ENCODE measurements at places on chromosomes 7 and 10.

- no peak for DNase-seq
Measured at GRCh38 chr10:14500172-14500765, 169.5 kb upstream of the FRMD4A start.

DNA sequence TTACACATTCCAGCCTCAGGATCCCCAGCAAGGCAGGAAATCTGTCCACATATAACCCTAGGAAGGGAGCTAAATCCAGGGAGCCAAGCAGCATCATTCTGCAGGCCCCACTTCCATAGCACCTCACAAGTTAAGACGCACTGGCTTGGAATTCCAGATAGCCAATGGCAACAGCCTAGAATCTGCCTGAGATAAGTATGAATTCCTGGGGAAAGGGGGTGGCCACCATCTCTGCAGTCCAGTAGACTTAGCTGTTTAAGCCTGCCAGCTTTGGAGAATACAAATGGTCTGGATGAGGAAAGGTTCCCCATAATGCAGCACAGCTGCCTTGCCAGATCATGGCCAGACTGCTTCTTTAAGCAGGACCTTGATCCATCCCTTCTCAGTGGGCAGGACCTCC is 179.4 kb upstream of the PRSS1 start:
- DNase-seq = no peak

DNA sequence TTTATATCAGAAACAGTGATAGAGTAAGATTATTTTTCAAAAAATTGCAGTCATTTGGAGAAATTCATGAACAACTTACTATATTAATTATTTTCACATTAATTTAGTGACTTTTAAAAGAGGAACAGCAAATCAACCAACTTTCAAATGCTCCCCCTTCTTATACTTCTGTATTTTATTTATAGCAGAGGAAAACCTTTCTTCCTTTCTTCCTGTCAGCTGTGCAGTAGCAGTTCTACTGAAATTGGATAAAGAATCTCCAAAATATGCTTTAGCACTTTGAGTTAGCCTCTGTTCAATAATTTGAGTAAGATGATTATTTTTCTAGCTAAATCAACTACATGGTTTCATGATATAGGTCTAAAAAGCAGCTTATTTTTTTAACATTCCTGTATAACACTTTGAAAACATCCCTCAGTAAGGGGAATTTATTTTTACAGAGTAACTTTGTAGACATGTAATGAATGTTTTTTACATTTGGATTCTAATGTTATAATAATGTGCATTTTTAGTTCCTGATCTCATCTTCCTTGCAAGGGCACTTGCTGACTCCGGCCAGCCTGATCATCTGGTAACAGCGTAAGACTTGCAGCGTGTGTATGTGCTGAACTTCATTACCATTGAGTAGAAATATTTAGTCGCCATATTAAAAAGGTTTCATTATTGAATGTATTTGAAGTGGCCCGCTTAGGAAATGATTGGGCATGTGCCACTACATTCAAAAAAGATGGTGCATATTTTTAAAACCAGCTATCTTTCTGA is 158.3 kb upstream of the HDAC9 start:
- DNase-seq = no peak

DNA sequence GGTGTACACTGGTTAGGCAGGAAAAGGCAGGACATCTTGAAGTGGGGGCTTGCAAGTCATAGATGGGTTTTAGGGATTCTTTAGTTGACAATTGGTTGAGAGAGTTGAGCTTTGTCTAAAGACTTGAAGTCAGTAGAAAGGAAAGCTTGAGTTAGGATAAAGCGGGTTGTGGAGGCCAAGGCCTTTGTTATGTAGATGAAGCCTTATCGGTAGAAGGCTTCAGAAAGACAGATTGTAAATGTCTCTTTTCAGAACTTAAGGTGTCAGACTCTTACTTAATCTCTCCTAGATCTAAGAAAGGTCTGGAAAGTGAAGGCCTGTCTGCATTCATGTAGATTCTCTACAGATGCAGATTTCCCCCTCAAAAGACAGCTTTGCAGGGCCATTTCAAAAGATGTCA is 177.4 kb downstream of the HECW1 start:
- DNase-seq = no peak

DNA sequence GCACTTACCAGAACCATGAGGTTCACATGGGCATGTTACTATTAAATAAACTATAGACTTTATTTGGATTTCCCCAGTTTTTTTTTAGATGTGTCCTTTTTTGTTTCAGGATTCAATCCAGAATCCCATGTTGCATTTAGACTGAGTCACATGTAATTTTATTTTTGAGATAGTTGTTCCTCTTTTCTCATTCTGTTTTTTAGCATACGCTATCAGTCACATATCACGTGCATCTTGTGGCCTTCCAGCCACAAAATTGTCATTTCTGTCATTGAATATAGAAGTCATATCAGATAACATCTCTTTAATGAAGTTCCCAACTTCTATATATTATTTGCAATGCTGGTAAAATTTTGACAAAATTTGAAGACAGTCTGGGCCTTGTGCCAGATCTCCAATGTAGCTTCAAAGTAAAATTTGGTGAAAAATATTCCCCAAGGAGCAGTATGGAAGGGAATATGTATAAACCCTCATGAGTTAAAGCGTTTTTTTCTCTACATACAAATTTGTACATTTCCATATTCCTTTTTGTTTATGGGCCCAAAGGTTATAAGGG is 132.3 kb upstream of the MKI67 start:
- no peak for DNase-seq

GRCh38 chr10:20879136-20879535 is 18.0 kb downstream of the NEBL start:
- no peak for DNase-seq

GRCh38 chr10:3763035-3763456 is 22.0 kb downstream of the KLF6 start:
- no peak for DNase-seq

- DNase-seq = no peak
Measured at GRCh38 chr10:131693766-131694165, 207.0 kb upstream of the PPP2R2D start.

- DNase-seq = no peak
Measured at GRCh38 chr10:131955591-131956340, 26.0 kb downstream of the BNIP3 start.

DNA sequence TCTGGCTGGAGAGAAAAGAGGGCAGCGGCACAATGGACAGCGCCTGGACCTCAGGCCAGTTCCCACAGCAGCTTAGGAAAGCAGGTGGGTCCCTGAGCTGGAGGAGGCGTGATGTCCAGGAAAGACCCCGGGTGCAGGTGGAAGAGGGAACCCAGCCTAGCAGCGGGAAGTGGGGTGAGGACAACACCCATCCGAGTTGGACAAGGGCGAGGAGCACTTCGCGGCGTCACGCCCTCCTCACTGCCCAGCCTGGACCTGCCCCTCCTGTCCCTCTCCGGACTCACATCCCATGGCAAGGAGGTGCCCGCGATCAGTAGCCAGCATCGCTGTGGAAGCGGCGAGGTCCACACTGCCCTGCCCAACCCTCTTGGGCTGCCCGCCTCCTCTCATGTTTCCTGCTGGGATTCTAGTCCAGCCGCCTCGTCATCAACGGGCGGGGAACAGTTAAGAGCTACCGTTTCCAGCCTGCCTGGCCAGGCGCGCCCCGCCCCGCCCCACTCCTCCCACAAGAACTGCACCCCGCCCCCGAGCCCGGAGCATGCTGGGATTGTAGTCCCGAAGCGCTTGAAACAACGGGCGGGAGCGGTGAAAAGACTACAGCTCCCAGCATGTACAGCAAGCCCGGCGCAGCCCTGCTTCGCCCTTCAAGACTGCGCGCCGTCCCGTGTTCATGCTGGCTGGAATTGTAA is 930.6 kb upstream of the ZNF722 start:
- DNase-seq = no peak

GRCh38 chr10:82826132-82826531 is 951.1 kb downstream of the NRG3 start:
- DNase-seq = no peak

- no peak for DNase-seq
Measured at GRCh38 chr7:79386688-79387422, 66.6 kb downstream of the MAGI2 start.

DNA sequence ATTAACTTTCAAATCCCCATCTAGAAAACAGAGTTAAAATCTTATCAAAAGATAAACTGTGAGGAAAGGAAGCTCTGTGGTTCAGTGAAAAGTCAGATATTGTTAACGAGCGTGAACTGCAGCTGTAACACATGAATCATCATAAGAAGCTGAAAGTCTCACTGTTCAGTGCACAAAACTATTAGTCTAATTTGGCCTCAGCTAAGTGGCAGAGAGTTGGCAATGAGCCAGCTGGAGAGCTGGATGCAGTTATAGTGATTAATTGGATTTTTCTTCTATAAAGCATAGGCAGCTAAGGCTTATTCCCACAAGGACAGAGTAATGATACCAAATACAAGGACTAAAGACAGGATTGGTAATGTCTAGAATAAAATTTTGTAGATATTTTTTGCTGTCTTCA is 101.1 kb upstream of the ABCB5 start:
- no peak for DNase-seq

- no peak for DNase-seq
Measured at GRCh38 chr7:91776171-91776570, 104.3 kb downstream of the MTERF1 start.

- no peak for DNase-seq
Measured at GRCh38 chr10:132542086-132542775, 4.6 kb downstream of the INPP5A start.

GRCh38 chr10:9452056-9452455 is 1397.6 kb downstream of the GATA3 start:
- no peak for DNase-seq

GRCh38 chr7:152556013-152556755 is 119.8 kb downstream of the XRCC2 start:
- DNase-seq = no peak

Measured in activated T-cell treated with anti-CD3 and anti-CD28 coated beads for 48 hours (primary cell).